ENCODE measurements at places on chromosomes 12 and 14.

DNA sequence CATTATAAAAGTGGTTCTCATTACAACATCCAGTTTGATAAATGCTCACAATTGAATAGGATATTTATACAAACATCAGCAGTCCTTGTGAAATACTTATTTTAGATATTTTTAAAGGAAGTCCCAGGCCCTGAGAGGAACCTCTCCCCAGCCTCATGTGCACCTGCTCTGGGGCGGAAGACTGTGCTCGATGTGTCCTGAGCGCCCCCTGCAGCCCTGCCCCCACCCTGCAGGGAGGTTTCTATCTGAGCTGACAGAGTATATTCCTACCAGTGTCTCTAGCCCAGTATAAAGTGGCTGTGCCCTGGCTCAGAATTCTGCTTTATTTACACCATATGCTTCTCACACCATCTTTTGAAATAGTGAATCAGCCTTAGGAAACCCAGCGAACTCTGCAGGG is 1349.1 kb downstream of the TMEM121 start:
- DNase-seq: no peak

GRCh38 chr14:64442300-64442988 is 22.9 kb upstream of the AKAP5 start:
- DNase-seq: no peak

DNA sequence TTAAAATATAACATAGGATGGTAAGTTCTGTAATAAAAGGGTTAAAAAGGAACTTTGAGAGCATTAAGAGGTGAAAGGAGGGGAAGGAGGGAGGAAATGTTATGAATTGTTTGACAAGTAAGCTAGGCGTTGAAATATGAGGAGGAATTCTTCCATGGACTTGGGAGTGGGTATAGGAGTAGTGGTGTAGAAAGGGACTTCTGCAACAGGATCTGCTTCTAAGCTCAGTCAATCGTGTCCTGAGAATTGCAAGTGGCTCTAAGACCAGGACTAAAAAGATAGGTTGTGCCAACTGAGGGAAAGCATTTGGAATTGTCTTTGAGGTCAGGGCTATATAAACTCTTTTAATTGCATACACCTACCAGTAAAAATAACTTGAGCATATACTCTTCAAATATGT is 74.1 kb upstream of the SLC38A2 start:
- no peak for DNase-seq

GRCh38 chr14:33943096-33943883 is 7.6 kb downstream of the EGLN3 start:
- no peak for DNase-seq

- DNase-seq: no peak
These were observed 122.9 kb upstream of the RAP1B start for GRCh38 chr12:68487721-68488309.
